ENCODE measurements at places on chromosomes 7 and 10.

- no peak for DNase-seq
Observed at GRCh38 chr7:103887050-103887449, 102.4 kb downstream of the RELN start.

DNA sequence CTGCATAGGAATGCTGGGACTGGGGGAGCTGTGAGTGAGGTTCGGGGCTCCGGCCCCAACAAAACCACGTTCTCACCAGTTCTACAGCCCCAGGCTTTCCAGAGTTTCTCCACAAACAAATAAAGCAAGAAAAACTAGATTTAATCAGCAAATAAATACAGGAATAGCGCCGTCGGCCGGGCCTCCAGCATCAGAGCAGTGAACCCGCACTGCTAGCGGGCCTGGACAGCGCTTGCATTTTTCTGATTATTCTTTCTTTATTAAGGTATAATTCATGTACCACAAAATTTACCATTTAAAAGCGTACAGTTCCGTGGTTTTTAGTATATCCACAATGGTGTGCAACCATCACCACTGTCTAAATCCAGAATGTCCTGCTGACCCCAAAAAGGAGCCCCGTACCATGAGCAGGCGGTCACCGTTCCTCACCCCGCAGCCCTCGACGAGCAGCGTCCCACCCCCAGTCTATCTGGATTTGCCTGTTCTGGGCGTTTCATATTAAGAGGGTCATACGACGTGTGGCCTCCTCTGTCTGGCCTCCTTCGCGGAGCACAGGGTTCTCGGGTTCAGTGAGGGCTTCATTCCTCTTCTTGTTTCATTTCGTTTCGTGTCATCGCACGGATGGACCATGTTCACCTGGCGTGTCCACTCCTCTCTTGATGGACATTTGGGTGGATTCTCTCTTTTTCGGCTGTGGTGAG is 35.5 kb upstream of the FOXL3 start:
- DNase-seq, result no peak

DNA sequence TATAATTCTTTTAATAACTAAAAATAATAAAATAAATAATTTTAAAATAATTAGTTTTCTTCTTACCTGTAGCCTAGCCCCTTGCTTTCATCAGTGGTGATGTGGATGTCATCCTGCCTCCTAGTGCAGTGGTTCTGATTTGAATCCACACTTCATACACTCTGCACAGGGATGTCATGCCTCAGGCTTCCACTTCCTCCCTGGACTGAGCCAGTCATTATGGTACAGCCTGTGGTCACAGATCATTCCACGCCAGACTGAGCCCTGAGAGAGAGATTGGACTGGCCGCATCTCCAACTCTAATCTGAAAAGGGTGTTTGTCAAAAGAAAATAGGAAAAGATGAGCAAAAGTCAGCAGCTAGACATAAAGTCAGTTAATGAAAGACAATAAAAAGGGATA is 436.2 kb upstream of the IGFBP3 start:
- DNase-seq, result no peak

DNA sequence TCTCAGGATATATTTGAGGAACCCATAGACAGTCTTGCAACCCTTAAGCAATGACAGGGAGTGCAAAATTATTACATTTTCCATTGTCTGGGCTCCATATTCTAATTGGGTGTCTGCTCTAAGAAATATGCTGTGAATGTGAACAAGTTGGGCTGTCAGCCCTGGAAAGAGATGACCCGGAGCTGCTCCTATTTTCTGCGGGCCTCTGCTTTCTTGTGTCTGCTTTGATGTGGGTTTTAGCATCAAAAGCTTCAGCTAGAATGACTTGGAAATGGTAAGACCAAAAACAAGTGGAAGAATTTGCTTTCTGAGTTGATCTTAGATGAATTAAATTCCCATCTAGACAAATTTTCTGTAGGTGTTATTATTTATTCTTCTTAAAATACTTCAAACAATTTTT is 343.6 kb upstream of the IGFBP3 start:
- no peak for DNase-seq

DNA sequence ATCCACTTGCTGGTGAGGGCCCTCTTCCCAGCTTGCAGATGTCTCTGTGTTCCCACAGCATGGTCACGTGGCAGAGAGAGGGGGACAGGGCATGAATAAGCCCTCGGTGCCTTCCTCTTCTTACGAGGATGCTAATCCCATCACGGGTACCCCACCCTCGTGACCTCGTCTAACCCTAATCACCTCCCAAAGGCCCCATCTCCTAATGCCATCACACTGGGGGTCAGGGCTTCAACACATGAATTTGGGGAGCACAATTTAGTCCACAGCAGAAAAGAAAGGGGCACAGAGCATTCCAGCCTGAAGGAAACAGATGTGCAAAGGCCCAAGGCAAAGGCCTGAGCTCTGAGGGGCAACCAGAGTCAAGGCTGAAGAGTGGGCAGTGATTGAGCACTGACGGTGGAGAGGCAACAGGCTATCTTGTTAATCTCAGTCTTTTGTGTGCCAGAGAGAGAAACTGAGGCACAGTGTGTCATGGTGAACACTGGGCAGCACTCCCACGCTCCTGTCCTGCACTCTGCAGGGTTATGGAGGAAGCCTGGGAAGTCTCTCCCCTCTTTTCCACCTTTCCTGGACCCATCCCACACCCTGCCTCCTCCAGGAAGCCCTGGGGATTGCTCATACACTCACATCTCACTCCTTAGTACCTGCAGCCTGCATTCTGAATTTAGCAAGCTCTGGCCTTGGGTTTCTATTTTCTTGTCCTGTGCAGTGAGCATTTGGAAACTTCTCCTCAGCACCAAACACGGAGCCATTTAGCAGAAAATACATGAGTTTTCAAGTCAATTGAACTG is 49.0 kb downstream of the ALOX5 start:
- DNase-seq, result no peak

GRCh38 chr7:42689626-42690025 is 222.2 kb downstream of the C7orf25 start:
- no peak for DNase-seq

- DNase-seq, result no peak
Observed at GRCh38 chr7:27897001-27897400, 157.0 kb downstream of the TAX1BP1 start.

GRCh38 chr10:69091143-69091651 is 3.3 kb downstream of the SRGN start:
- no peak for DNase-seq

DNA sequence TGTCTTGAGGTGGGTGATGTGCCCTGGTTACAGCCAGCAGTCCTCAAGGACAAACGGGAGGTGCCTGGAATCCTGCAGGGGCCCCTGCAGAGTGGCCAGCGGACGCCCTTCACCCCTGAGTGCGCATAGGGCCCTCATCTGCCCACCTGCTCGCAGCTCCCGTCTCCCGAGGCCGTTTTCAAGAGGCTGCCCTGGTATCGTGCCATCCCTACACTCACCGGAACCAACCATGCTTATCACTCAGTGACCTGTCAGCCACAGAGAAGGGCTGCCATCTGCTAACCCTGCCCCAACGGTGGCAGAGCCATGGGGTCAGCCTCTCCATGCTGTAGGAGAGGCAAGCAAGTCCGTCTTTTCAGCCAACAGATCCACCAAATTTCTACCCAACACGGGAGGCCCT is 122.0 kb downstream of the FAM53B start:
- DNase-seq, result no peak

DNA sequence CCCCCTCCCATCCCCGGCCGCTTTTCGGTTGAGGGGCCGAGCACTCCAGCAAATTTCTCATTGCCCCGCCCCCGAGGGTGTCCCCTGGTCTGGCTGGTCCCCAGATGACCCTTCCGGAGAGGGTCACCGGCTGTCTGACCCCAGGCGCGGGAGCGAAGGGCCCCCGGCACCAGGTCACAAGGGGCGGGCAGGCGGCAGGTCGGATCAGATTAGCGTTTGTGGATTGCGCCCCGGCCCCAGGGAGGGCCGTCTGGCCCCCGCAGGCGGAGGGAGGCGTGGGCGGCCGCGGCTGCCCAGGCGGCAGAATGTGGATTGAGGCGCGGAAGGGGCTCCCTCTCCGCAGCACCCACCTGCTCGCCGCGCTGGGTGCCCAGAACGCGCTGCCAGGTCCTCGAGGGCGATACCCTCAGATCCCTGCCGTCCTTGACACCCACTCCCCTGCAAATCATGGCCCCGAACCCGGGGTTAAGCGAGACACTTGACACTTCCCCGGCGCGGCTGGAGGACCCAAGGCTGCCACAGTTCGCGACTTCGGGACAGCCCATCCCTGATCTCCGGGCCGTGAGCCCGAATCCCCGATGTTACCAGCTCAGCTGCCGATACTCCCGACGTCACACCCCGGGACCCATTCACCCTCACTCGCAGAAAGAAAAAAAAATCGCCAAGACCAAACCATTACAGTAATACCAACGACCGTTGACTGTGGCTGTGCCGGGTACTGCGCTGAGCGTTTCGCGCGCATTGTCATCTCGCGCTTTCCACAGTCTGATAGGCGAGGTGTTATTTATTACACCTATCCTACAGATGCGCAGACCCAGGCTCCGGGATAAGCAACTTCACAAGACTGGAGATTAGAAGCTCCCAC is 953 bp downstream of the NODAL start:
- DNase-seq, result no peak

Data from COLO829 (cell line).